AML-193 (cell line): ENCODE measurements at places on chromosomes 1 and 21.

DNA sequence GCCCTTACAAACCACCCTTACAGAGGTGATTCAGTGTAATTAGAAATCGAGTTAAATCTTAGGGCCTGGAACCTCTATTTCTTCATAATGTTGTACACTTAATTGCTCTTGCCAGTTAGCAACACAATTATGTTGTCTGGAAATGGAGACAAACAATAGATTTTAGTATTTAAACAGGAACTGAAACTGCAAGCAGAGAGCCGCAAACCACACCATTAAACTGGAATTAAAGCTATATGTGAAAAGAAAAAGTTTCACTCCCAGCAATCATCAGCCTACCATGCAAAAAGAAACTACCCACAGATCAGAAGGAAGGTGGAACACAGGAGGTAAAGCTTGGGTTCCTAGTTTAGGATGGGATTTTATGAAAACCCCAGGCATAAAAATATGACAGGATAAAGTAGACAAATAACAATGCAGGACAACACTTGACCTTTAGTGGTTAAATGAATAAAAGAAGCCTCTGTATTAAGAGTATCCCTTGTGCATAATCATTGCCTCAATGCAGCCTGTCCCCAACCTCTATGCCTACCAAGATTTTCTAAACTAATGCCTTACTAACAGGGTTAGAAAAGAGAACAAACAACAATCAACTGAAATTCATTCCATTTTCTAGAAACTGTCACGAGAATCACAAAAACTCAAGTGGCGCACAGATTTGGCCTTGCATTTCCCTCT is 304.3 kb upstream of the ESRRG start:
- DNase-seq: no peak

DNA sequence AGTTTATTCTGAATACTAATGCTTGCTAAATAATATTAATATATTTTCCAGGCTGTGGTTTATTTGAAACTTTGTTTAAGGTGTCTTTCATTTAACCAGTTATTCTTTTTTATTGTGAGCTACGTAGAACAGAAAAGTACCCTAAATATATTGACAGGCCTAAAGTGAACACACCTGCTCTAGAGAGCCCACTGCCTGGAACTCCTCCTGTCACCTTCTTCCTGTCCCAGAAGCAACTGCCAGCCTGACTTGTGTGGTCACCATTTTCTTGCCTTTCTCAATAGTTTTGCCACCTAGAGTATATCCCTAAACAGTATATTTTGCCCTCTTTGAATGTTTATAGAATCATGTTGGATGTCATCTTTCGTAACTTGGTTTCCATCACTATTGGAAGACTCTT is 48.5 kb downstream of the SCCPDH start:
- no peak for DNase-seq

DNA sequence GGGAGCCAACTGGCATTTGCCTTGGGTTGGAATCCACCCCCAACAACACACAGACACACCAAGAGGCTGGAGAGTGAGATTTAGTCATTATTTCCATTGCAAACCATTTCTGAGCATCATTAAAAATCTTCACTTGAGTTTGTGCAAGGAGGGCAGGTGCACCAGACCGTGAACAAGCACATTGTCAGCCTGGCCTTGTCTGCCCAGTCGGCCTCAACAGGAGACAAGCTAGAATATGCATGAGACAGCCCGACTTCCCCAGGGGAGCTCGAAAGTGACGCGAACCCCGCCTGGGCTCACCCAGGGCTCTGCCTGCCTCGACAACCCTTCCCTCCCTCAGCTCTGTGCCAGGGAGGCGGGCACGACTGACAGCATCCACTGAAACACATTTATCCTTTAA is 15.4 kb upstream of the GUCA2B start:
- DNase-seq: no peak

DNA sequence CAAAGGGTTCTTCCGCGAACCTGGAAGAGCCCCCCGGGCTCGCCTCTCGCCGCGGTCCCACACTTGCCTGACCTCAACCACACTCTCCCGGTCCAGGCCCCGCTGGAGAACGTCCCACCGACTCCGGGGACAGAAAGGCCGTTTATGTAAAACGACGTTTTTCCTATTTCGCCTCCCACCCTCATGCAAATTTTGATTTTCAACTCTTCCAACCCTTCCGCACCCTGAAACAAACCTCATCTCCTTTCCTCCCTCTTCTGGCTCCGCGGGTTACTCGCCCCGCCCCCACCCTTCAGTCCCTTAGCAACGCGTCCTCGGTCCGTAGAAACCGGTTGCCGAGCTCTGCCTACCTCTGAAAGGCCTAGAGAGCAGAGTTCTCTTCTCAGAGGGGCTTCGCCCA is at the start of gene C1orf141:
TSS of gene C1orf141 (minus strand) at position 276 of the 400 bp plus-strand sequence. CDS start 7,730 bp downstream, outside the sequence.
- DNase-seq: no peak

GRCh38 chr1:41282679-41283317 is 40.7 kb upstream of the SCMH1 start:
- peak; percentile 11 for DNase-seq
